Suppressor macrophage treated with lipopolysaccharide for 4 hours (primary cell): ENCODE measurements at places on chromosomes 6 and 20.

DNA sequence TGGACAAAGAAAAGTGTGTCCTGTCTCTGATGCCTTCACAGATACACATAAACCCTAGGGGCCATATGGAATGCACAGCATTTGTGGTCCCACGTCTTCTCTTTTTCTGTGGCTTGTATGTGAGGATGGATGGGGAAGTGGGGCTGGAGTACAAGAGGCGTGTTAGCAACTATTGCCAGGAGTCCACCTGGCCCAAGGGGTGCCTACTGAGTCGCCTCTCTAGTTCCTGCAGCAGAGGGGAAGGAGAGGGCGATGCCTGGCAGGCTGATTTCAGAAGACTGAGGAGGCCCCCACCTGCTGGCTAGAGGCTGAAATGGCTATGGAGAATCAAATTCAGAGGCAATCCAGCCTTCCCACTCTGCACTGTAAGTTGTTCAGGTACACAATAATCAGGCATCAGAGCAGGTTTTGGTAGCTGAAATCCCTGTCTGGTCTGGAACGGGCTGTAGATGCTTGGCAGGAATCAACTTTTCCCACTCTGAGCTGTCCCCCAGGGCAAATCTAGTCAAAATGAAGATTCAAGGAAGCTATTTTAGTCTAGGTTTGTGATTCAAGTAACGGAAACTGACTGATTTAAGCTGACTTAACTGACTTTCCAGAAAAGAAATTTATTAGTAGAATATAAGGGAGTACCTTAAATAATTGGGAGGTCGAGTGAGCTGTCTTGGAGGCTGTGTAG is 14.9 kb upstream of the PPARD start:
- DNase-seq: peak; percentile 73

- no peak for DNase-seq
These were observed 41.1 kb downstream of the FARS2 start for GRCh38 chr6:5302220-5302946.

DNA sequence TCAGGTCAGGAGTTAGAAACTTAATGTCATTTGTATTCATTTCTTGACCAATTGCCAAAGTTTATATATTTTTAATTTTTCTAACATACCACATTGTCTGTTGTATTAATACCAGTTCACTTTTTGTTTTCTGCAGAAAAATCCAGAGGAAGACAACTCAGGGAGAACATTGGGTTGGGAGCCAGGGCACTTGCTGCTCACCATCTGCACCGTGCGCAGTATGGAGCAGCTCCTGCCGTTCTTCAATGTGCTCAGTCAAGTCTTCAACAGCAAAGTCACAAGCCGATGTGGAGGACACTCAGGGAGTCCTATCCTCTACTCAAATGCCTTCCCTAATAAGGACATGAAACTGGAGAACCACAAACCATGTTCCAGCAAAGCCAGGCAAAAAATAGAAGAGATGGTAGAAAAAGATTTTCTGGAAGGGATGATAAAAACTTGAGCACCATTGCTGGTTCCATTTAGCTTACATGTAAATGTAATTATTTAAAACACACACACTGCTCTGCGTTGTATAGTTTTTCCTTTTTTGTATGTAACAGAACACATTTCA is 25.3 kb downstream of the PGM3 start:
- no peak for DNase-seq

GRCh38 chr6:3244003-3244831 is 14.5 kb upstream of the PSMG4 start:
- DNase-seq: no peak

GRCh38 chr6:162854228-162854627 is 126.5 kb downstream of the PACRG start:
- DNase-seq: no peak

DNA sequence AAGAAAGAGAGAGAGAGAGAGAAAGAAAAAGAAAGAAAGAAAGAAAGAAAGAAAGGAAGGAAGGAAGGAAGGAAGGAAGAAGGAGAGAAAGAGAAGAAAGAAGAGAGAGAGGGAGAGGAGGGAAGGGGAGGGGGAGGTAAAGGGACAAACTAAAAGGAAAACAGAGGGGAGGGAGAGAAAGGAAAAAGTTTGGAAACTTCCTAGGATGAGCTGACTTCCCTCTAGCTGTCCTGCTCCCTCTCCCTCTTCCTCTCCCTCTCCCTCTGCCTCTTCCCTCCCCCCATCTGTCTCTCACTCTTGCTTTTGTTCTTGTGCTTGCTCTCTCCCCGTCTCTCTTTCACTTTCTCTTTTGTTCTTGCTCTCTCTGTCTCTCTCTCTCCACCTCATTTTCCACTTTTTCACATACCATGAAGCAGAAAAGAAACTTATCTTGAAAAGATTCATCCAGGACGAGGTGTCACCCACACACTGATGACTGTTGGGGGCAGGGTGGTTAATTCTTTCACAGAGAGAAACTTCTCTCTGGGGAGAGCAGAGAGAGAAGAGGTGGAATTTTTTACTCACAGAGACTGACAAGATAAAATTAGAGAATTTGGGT is 56.4 kb upstream of the DUSP22 start:
- DNase-seq: peak; percentile 93
